ENCODE measurements at places on chromosomes 12 and 14.

DNA sequence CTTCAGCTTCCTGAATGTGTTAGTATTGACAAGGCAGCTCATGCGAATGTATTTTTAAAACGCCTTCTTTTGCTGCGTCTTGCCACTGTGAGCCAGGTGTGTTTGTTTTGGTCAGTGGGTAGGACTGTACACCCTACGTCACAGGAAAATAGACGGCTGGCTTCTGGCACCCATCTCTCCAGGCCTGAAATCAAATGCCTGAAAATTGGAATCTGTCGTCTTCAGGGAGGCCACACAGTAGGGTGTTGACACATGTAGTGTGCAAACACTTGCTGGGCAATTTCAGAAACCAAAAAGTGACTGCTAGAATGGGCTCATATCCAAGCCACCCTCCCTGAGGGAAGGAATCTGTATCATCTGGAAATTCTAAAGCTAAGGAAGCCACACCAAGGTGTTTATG, 209.3 kb downstream of the TTC8 start:
- no peak for DNase-seq

GRCh38 chr14:100278702-100279101, 27.5 kb downstream of the SLC25A29 start:
- peak; percentile 63 for DNase-seq

DNA sequence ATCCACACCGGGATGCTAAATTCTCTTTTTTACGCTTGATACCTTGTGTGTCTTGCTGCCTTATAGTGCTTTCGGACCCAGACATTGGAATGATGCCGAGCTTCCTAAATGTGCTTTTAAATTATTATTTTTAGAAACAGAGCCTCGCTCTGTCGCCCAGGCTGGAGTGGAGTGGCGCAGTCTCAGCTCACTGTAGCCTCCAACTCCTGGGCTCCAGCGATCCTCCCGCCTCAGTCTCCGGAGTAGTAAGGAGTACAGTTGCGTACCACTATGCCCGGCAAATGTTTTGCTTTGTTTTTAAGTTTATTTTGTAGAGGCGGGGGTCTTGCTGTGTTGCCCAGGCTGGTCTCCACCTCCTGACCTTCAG, 489 bp upstream of the EML5 start:
- no peak for DNase-seq

- DNase-seq: no peak
Observed at GRCh38 chr12:1619587-1619986, 9.4 kb upstream of the WNT5B start.

DNA sequence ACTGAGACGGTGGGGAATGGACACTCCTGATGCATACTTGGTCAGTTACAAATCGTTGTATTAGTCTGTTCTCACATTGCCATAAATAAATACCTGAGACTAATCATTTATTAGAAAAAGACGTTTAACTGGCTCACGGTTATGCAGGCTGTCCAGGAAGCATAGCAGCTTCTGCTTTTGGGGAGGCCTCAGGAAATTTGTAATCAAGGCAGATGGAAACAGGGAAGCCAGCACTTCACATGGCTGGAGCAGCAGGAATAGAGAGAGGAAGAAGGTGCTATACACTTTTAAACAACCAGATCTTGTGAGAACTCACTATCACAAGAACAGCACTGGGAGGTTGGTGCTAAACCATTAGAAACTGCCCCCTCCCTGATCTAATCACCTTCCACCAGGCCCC, 418.2 kb downstream of the FLRT2 start:
- DNase-seq: no peak

All from brain microvascular endothelial cell (primary cell).